ENCODE measurements at places on chromosomes 13 and 19.
A peak's percentile ranks its signal among the peaks of the same experiment; 100 is the strongest.

DNA sequence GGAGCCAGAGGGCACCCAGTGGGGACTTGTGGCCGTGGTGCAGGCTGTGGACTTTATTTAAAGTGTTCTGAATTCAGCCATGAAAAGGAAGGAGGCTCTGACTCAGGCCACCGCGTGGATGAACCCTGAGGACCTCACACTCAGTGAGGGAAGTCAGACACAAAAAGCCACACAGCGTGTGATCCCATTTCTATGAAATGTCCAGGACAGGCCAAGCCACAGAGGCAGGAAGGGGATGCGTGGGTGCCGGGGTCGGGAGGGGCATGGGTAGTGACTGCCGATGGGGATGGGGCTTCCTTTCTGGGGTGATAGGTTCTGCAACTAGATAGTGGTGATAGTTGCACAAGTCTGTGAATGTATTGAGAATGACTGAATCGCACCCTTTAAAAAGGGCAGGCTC is 8.7 kb upstream of the ZBTB7A start:
- DNase-seq: no peak

- DNase-seq: no peak
Measured at GRCh38 chr13:100364591-100364990, 224.0 kb downstream of the GGACT start.

DNA sequence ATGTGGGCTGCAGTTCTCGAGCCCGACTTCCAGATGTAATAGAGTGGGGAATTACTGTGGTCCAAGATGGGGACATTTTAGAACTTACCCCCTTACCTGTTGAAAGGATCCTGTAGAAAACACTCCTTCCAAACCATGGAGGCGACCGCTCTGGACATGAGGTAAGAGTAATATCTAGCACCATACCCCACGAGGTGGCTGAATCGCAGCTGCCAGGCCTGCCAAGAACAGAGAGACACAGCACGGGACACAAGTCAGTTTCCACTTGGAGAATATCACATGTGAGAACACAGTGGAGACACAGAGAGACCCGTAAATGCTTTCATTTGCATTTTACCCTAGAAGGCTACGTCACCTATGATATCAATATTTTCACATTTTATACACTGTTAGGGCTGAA is 129.2 kb downstream of the MIPEP start:
- no peak for DNase-seq

DNA sequence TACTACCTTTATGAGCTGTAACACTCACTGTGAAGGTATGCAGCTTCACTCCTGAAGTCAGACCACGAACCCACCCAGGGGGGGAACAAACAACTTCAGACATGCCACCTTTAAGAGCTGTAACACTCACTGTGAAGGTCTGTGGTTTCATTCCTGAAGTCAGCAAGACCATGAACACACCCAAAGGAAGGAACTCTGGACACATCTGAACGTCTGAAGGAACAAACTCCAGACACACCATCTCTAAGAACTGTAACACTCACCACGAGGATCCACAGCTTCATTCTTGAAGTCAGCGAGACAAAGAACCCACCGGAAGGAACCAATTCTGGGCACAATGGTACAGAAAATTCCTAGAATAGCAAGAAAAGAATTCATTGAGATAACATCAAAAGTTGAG is 1796.5 kb upstream of the MIR17HG start:
- no peak for DNase-seq

DNA sequence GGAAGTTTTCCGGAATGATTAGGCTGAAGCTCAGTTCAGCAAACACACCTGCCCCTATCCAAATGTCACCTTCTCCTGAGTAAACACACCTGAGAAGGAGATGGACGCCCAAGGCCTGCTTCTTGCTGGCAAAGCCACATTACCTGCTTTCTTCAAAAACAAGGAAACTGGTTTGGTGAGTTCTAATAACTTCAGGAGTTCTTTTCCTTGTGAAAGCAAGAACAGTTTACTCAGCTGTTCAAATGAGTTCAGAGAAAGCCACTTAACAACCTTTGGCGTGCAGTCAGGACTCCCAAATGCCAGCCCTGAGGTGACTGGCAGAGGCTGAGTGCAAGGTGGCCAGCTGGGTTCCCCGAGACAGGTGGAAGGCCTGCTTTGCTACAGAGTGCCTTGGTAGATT is 160.5 kb downstream of the STK24 start:
- DNase-seq: no peak

GRCh38 chr13:106499896-106500295 is 35.6 kb downstream of the EFNB2 start:
- DNase-seq: no peak

- DNase-seq: no peak
Measured at GRCh38 chr13:106596275-106596937, 28.5 kb upstream of the ARGLU1 start.

GRCh38 chr13:33007237-33007636 is 9.0 kb upstream of the KL start:
- DNase-seq: no peak

DNA sequence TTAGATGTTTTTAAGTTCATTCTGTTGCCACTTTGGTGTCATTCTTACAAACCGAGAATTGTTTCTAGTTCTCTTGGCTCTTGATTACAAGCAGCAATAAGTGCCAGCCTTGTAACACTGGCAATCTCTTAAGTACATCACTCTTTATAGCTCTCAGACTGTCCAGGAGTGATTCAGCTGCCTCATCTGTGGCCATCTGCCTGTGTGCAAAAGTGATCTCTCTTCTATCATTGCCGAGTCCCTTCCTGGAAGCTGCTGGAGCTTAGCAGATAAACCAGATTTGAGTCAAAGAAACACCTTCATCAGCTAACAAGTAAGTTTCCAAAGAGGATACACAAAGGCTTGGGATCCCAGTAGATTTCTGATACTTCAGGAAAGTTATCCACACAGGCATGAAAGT is 23.2 kb downstream of the STOML3 start:
- DNase-seq: no peak

- DNase-seq: peak; percentile 46
Measured at GRCh38 chr19:42032431-42032830, 37.6 kb downstream of the GRIK5 start.

GRCh38 chr13:30997697-30998096 is 65.2 kb downstream of the TEX26 start:
- no peak for DNase-seq

DNA sequence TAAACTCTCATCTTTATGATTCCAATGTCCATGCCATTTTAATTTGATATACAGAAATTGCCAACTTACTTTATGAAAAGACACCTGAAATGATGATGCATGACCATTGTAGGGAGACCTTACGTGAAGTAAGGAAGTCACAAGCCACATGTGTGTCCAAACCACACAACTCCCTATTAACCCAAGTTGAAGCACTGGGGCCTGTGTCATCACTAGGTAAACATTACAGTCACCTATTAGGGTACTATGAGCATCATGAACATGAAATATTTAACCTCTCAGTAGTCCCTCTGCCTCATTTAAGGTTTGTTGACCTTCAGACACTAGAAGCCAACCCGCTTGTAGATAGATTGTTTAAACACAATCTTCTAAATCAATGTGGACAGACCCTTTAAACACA is 576.9 kb downstream of the IRS2 start:
- no peak for DNase-seq

- no peak for DNase-seq
Measured at GRCh38 chr13:114286808-114287207, 5.4 kb downstream of the UPF3A start.

GRCh38 chr19:40561947-40562346 is 14.7 kb upstream of the SHKBP1 start:
- DNase-seq: no peak

DNA sequence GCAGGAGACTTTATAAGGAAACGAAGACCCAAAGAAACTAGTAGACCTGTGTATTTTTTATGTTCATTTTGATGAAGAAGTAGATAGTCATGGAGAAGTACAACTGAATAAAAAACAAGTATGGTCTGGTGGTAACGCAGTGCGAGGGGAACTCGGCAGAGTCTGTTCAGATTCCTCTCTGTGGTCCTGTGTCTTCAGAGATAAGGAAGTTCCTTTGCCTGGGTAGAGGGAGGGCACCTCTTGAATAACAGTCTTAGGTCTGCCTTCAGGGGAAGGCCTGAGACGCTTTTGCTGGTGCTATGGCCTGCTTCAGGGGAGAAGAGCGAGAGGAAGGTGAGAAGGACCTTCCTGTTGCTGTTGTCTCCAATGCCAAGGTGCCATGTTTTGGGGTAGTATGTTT is 25.9 kb upstream of the SLC46A3 start:
- DNase-seq: no peak

DNA sequence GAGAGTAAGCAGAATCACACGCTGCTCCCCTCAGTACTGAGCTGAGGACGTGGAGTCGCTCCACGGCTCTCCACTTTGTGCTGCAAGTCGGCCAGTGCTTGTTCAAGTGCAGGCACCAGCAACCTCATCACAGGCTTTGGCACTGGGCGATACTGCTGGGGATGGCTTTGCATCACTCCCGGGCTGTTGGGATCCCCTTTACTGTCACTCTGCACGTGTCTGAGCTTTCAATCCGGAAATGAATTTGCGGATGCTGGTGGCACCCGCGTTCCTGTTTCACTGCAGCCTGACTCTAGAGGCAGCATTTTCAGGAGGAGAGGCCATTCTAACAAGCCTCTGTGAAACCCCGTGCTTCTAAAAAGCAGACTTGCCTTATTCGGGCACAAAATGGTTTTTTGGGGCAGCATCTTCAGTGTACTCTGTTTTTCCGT is 19.1 kb downstream of the SMARCA4 start:
- DNase-seq: no peak

DNA sequence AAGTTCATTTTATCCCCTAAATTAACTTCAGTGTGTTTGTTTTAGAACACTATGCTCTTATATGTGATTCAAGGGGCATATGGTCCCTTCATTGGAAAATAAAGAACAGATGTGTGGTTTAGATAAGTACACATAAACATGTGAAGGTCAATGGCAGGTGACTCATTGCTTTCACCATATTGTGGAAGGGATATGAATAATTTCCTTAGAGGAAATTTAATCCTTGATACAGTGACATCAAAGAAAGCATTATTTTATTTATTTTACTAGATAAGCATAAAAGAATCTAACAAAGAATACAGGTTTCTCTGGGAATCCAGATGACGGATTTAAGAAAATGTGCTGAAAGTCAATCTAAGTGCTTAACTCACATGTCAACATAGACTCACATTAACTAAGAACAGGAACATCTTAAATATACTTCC is 373.5 kb downstream of the KCTD12 start:
- DNase-seq: no peak

DNA sequence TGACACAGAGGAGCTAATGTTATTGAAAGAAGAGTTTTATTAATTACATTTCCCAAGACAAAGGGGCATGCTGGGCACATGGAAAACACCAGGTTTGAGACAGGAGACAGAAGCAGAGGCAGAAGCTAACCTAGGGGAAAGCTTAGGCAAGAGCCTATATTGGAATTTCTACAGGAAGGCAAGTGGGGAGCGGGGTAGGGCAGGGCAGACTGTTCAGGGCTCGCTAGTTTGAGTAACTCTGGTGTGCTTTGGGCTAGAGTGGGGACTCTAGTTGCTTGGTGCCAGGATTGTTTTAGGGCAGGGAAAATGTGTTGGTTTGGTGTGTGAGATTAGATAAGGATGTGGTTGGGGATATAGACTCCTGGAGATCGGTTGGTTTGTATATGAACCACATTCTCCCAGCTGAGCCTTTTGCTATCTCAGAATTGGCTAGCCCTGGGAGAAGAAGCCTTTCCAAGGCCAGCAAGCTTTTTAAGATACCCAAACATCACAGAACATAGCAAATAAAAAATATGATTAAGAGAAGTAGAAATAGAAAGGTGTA is 8.4 kb upstream of the UFM1 start:
- DNase-seq: no peak

GRCh38 chr13:113466383-113466782 is 13.1 kb upstream of the ADPRHL1 start:
- DNase-seq: no peak

GRCh38 chr19:14536926-14537692 is 7.7 kb downstream of the TECR start:
- DNase-seq: no peak

- no peak for DNase-seq
Measured at GRCh38 chr13:28239374-28239773, 101.0 kb downstream of the PAN3 start.

DNA sequence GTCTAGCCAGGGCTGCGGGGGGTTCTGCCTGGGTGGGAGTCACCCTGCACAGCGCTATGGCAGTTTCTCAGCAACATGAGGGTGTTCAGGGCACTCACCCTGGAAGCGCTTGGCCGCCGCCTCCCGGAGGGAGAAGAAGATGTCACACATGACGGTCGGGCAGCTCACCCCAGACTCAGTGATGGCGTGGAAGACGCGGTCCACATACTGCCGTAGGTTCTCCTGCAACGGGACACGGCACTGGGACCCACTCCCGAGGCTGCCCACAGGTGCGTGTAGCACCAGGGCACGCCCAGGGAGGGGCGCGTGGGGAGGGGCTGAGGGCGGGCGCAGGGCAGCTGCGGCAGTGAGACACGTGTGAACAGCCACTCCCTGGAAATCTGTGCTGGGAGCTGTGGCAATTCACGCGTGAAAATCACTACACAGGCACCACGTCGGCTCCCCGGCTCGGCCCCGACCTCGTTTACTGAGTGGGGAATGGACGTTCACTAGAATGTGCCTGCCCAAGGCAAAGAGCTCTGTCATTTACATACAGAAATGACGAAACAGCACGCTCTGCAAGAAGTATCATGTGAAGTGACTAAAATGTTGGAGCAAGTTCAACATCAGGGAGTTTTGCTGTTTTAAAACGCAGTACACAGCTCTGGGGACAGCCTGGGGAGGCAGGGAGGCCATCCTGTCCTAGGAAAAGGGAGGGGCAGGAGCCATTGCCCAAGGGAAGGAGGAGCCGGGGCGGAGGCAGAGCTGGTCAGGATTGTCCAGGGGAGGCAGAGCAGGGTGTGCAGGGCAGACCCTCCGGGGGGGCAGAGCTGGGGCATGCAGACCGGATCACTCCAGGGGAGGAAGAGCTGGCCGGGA is 41.5 kb upstream of the C13orf46 start:
- DNase-seq: no peak

DNA sequence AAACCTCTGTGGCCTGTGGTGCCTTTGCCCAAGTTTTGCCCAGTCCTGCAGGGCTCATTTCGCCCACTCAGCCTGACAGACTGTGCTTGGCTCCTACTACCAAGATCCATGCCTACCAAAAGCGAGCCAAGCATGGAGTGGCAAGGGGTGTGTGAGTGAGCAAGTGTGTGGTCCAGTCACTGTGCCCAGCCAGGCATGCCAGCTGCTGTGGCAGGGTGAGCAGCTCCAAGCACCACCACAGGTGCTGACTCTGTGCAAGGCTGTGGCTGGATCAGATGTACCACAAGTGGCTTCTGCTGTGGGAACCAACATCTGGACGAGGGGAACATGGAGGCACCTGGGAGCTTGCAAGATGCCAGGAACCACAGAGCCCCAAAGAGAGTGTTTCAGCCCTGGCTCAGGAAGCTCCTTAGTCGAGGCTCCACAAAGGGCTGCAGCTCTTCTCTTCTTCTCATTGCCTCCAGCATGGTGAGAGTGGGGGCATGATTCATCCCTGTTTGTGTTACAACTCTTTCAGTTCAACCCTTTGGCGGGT is 1564.2 kb upstream of the MIR17HG start:
- DNase-seq: no peak

- DNase-seq: peak; percentile 80
Measured at GRCh38 chr19:9584073-9584833, at the start of gene ZNF121. ZNF121 (minus strand) TSS chr19:9584504; CDS start chr19:9568097, 16,407 bp downstream.
